Bronchial epithelial cell (primary cell): ENCODE measurements at places on chromosomes 6 and 20. TPM values are rescaled to one million over a fixed set of nuclear protein-coding genes. Genes with fewer than 3 reads are reported as not detected.

GRCh38 chr20:445514-446336 lies 16.6 kb downstream of the TBC1D20 start:
- no peak for DNase-seq

DNA sequence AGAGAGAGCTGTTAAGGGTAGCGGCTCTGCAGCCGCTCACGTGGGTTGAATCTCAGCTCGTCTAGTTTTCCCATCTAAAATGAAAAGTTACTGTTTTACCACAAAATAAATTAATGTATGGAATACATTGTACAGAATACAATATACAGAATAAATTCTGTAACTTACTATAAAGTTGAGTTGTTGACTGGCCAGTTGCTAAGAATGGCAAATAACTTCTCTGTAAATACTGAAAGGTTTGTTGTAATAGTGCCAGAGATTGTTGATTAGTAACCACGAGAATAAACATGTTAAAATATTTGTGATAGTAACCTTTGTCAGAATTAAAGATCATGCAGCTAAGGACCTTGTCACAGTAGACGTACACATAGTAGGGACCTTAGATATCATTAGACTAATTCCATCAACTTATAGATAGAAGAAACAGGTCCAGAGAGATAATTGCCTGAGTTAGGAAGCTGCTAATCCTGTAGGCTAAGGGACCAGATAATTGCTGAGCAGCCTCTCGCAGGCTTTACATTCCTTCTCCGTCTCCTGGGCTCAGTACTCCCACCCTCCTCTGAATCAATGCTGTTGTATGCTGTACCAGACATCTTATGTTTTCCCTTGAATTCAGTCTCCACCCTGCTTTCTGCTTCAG lies 544 bp upstream of the NRM start:
- DNase-seq, result no peak

GRCh38 chr6:1744543-1744942 lies 134.8 kb downstream of the FOXC1 start:
- DNase-seq, result no peak

- no peak for DNase-seq
These were observed 56.8 kb downstream of the PRDM1 start for GRCh38 chr6:106142876-106143431.

GRCh38 chr6:32176476-32177182 lies 745 bp upstream of the AGPAT1 start:
- DNase-seq, result peak; percentile 91

GRCh38 chr6:82329766-82330165 lies 33.9 kb upstream of the TPBG start:
- DNase-seq, result no peak

GRCh38 chr20:15278041-15278440 lies 940.6 kb upstream of the FLRT3 start:
- DNase-seq, result peak; percentile 87

DNA sequence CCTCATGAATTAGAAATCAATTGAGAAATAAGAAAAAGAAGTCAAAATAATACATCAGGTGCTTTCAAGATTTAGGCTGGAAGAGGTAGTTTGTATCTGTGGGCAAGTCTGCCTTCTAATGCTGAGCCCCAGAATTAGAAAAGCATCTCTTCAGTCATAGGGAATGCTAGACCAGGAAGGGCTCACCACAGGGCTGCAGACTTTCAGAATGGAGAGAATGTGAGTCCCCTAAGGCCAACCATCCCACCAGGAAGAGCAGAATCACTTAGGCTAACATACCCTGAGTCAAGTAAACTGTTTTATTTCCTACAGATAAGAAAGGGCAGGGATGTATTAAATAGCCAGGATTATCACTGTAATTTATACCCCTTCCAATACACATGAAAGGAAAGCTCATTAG lies 510.2 kb downstream of the RNF144B start:
- no peak for DNase-seq

DNA sequence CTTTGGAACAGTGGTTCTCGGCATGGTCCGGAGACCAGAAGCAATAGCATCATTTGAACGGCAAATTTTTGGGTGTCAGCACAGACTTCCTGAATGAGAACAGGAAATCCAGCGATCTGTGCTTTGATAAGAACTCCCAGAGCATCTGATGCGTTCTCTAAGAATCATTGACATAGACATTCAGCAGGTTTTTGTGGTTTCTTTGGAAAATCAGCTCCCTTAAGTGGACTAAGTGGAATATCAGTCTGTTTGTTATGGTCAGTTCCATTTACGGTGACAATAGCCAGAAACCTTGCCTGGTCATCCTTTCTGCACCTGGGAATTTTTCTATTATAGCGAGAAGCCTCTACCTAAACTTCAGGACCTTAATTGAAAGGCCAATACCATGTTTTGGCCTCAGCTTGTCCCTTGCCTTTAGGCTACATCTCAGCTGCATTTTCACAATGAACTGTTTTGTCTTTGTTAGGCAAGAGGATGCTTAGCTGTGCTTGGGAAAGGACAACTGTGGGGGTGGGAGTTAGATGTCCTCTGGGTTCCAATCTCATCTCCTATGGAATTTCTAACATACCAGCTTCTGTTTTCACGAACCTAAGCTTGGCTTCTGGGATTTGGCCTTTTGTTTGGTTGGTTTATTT lies 299.7 kb downstream of the CDKAL1 start:
- no peak for DNase-seq

DNA sequence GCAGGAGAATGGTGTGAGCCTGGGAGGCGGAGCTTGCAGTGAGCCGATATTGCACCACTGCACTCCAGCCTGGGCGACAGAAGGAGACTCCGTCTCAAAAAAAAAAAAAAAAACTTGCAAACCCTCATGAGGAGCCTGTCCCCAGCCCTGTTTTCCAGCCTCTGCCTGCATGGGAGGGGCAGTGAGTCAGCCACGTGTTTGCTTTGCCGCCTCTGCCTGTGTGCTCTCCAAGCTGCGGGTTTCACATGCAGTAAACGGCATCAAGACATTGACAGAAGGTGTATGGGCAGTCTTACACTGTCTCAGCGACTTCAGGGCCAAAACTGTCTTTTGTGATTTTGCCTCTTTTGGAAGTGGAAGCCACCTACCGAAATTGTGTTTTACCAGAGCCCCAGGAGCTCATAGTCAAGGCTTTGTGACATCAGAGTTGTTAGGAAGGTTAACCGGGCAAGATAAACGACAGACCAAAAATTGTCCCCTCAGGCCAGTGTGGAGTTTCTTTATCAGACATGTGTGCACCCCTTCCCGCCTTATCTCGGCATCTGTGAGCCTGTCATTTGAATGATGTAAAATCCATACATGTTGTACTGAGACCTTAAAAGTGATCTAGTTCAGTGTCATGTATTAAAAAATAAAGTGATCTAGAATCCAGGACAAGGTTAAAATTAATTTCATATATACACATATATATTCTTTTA lies 52.9 kb downstream of the RPP40 start:
- DNase-seq, result peak; percentile 78

DNA sequence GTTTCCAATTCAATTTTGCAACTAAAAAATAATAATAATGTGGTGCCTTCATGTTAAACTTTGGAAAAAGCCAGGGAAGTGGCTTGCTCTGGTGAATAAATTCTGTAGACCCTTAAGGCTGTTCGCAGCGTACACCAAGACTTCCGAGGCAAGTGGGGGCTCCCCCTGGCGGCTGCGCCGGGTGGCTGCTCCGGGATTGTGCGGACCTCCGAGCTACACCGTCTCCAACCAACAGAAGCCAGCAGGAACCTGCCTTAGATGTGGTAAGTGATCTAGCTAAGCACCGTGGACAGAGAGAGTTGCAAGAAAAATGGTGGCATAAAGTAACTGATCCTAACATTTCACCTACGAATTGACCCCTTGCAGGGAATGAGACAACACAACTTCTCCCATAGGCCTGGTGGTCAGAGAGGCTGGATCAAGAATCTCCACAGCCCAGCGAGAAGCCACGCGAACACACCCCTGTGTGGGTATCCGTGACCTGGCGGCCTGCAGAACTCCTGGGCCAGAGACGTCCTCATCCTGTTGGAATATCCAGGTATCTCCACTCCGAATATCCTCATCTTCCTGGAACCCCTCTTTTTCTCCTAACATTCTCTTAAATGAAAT lies 69.6 kb downstream of the TBXT start:
- peak; percentile 36 for DNase-seq

DNA sequence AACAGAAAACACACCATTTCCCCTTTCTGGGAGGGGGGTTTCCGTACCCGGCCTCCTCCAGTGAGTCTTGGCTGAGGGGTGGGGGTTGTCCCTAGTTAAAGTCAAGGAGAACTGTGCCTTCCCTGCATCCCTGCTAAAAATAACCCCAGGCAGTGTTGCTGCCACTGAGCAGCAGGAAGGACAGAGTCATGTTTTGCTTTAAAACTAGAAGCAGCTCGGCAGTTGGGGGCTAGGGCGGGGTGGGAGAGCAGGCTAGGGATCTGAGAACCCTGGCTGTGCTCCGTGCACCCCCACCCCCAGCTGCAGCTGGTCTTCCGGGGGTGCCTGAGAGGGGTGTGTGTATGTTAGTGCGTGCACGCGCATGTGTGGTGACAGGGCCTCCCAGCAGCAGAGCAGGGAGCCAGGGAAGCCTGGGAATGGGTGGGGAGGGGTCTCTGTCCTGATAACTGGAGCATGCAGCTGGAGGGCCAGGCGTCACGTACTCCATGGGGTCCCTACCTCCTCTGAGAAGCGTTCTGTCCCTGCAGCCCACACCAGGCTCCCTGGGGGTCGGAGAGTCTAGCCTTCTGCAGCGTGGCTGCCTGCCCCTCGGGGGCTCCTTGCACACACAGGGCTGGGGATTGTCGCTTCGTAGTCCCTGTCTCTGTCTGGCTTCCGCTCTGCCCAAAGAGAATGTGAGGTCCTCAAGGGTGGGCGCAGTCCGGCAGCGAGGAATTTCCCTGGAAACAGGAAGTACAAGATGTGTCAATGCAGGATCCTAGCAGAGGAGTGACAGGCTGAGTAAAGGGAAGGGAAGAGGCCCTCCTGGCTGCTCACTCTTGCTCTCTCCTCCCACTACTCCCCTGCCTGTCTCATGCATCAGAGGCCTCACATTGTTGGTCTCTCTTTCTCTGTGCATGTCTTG lies 16.8 kb upstream of the ARMC12 start:
- DNase-seq, result peak; percentile 41

DNA sequence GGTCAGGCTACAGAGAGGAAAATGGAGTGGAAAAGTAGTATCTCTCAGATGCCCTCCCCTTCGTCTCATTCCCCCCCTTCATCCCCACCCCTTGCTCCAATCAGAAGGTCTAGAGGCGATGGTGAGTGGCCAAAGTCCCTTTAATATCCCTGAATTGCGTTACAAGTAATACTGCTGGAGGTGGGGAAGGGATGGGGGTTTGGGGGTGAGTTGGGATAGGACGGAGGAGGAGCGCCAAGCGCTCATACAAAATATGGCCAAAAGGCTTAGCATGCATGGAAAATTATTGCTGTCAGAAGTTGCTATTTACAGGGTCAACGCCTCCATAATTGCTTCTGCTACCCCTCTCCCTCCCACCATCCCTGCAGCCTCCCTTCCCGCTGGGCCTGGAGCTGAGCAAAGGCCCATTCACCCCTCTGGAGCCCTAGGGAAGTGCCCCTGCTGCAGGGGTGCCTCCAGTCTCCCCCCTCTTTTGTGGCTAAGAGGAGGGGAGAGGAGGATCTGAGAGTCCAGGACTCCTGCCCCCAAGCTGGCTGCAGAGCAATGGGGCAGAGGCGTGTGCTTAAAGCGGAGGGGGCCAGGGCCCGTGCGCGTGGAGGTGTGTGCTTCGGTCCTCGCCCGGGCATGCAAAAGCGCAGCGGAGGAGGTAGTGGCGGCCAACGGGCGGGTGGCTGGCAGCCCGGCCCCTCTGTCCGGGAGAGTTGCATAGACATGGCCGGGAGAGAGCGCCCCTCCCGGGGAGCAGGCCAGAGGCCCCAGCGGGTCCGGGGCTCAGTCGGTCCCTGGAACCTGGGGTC lies 8.7 kb upstream of the SRXN1 start:
- peak; percentile 25 for DNase-seq

GRCh38 chr6:136425793-136426192 lies 124.4 kb downstream of the MAP7 start:
- no peak for DNase-seq

DNA sequence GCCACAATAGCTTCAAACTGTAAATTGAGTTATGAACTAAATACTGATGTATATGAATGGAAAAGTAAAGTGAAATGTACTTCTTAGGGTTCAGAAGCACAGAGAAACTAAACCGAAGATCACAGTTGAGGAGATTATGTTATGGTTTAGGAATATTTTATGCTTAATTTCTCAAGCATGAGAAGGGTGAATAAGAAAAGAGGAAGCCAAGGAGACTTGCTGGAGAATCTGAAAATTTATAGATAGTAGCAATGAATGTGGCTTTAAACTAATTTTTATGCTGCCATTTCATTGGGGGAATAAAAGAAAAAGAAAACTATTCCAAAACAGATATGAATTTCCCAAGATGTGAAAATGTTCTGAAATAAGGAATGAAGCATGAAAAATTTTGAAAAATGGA lies 5.6 kb downstream of the ANKS1A start:
- no peak for DNase-seq

GRCh38 chr6:34912715-34913464 lies 23.8 kb downstream of the ANKS1A start:
- DNase-seq, result peak; percentile 80

GRCh38 chr6:116667623-116668022 lies 943 bp downstream of the ZUP1 start:
- no peak for DNase-seq

DNA sequence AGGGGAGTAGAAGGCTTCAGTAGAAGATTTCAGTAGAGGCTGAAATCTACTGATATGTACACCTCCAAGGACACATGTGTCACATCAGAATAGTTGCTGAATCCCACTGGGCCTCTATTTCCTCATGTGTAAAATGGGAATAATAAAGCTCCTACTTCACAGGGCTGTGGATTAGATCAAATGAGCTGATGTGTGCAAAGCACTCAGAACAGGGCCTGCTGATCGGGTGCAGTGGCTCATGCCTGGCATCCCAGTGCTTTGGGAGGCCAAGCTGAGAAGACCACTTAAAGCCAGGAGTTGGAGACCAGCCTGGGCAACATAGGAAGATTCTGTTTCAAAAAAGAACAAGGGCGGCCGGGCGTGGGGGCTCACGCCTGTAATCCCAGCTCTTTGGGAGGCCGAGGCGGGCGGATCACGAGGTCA lies 8.1 kb upstream of the AP5S1 start:
- DNase-seq, result peak; percentile 10

GRCh38 chr6:97703661-97704060 lies 420.6 kb upstream of the MMS22L start:
- peak; percentile 43 for DNase-seq

DNA sequence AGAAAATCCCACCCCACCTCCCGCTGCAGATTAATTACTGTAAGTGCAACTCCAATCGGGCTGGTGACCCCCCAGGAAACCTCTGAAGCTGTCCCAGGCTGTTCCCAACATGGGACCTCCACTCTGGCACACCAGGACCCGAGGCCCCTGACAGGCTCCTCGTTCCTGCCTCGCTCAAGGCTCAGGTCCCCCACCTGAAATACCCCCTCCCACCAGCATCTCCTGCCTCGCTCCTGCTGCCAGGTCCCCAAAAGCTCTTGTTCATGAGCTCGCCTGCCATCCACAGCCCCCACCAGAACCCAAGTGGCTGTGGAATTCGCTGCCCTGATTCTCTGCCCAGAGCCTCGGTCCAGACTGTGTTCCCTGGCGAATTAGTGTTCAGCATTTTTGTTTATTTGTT lies 26.1 kb downstream of the NPEPL1 start:
- DNase-seq, result no peak

RIMS4 gene
- total RNA-seq, result not detected in 2 replicates

GLP1R gene
- not detected in 2 replicates for total RNA-seq

SLC35D3 gene
- total RNA-seq, result under 0.01 TPM in 1 of 2 replicates, not detected in the other

KIF25 gene
- total RNA-seq, result not detected in 2 replicates

SLC35F1 gene
- not detected in 2 replicates for total RNA-seq

GSTA2 gene
- not detected in 2 replicates for total RNA-seq

VGLL2 gene
- total RNA-seq, result not detected in 2 replicates

PSMB9 gene
- 0.53 and 1.2 TPM in 2 replicates for total RNA-seq

TUBB1 gene
- total RNA-seq, result not detected in 2 replicates

C6orf120 gene
- 17.4 and 17.6 TPM in 2 replicates for total RNA-seq

ARHGAP40 gene
- total RNA-seq, result 1.1 and 2.7 TPM in 2 replicates

ZC2HC1B gene
- total RNA-seq, result not detected in 2 replicates

MMUT gene
- 16.8 and 19.7 TPM in 2 replicates for total RNA-seq

PDYN gene
- total RNA-seq, result not detected in 2 replicates
